Activated T-cell treated with anti-CD3 and anti-CD28 coated beads, Interleukin-2, amount 50 U/mL, for 72 hours (primary cell): ENCODE measurements at places on chromosomes 16 and 17. TPM values are rescaled to one million over a fixed set of nuclear protein-coding genes. Genes with fewer than 3 reads are reported as not detected.

DNA sequence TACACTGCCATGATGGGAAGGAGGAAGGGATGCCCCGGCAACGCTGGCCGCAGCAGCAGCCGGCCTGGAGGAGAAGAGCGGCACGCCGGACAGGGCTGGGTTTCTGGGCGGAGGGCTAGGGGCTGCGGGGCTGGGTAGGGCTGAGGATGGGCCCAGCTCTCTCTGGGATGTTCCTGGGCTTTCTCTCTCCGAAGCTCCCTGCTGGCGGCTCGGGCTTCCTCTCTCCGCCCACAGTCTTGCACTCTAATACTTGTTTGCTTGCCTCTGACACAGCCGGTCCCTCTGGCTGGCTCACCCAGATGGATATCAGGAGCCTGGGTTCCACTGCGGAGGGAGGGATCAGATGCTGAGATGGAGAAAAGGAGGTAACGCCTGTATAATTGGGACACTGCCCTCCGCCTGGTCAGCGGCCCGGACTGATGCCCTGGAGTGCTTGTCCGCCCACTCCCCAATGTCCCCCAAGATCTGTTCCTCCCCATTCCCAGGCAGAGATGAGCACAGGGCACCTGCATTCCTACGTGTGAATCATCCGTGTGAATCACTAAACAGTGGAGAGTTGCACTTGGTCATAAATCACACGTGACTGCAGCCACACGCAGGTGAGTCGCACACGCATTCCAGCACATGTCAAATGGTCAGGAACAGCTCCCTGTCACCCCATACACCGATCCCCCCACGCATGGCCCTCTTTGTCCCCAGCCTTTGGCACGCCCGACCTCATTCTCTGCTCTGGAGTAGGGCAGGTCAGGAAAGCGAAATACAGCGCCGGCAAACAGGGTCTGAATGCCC is at the start of gene ALOXE3:
Gene ALOXE3 (minus strand): TSS at position 535 of the 789 bp plus-strand sequence. CDS start 524 bp downstream, at position 11.
- H3K27me3 ChIP-seq: peaks cover 56% of the 10 kb centered on the region
- H3K4me3 ChIP-seq: peak within 1 kb of the TSS; percentile 88
- peaks cover 39% of the 10 kb centered on the region for H3K4me1 ChIP-seq
- no peaks in the 10 kb centered on the region for H3K36me3 ChIP-seq
- DNase-seq: peak; percentile 27

GRCh38 chr16:87499189-87499486 is 6.3 kb upstream of the ZCCHC14 start:
- H3K4me1 ChIP-seq: peaks cover 30% of the 10 kb centered on the region
- no peak overlapping the region for H3K27ac ChIP-seq
- peaks cover 15% of the 10 kb centered on the region for H3K27me3 ChIP-seq
- H3K4me3 ChIP-seq: no peak overlapping the region
- no peaks in the 10 kb centered on the region for H3K36me3 ChIP-seq
- no peak for DNase-seq

DNA sequence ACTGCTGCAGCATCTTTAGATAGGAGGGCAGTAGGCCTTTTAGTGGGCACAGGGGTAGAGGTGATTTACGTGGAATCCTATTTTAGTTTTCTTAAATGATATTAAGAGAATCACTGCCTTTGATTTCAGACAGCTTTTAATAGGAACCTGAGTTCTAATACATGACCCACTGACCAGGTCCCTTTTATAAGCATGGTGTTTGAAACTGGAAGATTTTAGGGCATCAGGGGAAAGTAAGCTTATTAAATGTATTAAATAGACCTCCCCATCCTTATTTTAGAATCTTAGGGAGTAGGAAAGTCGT is 2.0 kb downstream of the MSL1 start:
- DNase-seq: no peak
- H3K27me3 ChIP-seq: no peaks in the 10 kb centered on the region
- H3K36me3 ChIP-seq: peaks cover 16% of the 10 kb centered on the region
- H3K4me3 ChIP-seq: peak overlapping the region; percentile 92
- H3K4me1 ChIP-seq: peaks cover 39% of the 10 kb centered on the region

DNA sequence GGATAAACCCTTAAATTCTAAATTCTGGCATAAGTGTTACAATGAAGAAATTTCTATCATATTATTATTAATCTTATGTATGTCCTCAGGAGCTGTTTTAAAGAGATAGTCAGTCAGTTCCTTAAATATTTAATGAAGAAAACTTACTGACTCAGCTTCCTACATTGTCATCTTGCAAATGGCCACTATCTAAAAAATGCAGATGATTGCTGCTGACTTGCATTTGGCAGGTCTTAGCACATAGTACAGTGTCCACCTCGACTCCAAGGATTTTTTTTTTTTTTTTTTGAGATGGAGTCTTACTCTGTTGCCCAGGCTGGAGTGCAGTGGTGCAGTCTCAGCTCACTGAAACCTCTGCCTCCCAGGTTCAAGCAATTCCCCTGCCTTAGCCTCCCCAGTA is 55.1 kb upstream of the CORO6 start:
- H3K27me3 ChIP-seq: no peaks in the 10 kb centered on the region
- DNase-seq: no peak
- H3K27ac ChIP-seq: no peak overlapping the region
- H3K4me1 ChIP-seq: peaks cover 44% of the 10 kb centered on the region
- H3K4me3 ChIP-seq: no peak overlapping the region
- peaks cover 4% of the 10 kb centered on the region for H3K36me3 ChIP-seq

GRCh38 chr16:71952825-71953224 is 47.4 kb downstream of the PKD1L3 start:
- H3K4me1 ChIP-seq: peaks cover 33% of the 10 kb centered on the region
- H3K27me3 ChIP-seq: no peaks in the 10 kb centered on the region
- H3K36me3 ChIP-seq: no peaks in the 10 kb centered on the region
- DNase-seq: no peak

GRCh38 chr17:68468334-68468733 is 11.0 kb upstream of the WIPI1 start:
- no peak overlapping the region for H3K27ac ChIP-seq
- peaks cover 11% of the 10 kb centered on the region for H3K4me1 ChIP-seq
- peaks cover 23% of the 10 kb centered on the region for H3K27me3 ChIP-seq
- no peak overlapping the region for H3K4me3 ChIP-seq
- no peaks in the 10 kb centered on the region for H3K36me3 ChIP-seq
- no peak for DNase-seq

GRCh38 chr17:45225051-45225700 is 3.5 kb downstream of the FMNL1 start:
- H3K27me3 ChIP-seq: no peaks in the 10 kb centered on the region
- peak overlapping the region; percentile 98 for H3K27ac ChIP-seq
- DNase-seq: peak; percentile 56
- H3K4me1 ChIP-seq: peaks cover 61% of the 10 kb centered on the region
- H3K36me3 ChIP-seq: peaks cover 22% of the 10 kb centered on the region

DNA sequence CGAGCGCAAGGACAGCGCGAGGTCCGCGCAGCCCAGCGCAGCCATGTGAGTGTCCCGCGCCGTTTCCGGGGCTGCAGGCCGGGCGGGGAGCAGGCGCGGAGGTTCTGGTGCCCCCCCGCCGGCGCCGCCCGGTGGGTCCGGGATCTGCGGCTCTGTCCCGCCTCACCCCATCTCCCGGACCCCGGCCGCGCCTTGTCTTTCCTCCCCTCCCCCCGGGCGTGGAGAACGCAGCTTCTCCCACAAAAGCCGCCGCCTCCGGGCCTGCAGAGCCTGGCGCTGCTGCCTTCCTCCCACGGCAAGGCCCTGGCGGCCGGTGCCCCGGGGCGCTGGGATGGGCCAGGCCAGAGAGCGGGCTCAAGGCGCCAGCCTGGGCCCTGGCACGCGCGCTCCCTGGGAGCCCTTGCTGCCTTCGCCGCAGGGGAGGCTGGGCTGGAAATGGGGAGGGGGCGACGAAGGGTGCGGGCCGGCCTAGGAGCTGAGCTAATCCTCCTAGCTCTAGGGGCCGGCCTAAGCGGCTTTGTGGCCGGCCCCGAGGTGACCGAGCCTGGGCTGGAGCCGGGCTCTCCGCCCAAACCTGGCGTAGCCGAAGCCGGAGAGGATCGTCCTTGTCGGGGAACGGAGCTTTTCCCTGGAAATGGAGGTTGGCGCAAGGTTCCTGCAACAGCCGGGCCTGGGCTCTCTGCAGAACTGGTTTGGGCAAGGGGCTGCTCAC is 397 bp downstream of the RIPOR1 start:
- H3K4me1 ChIP-seq: peaks cover 19% of the 10 kb centered on the region
- H3K36me3 ChIP-seq: no peaks in the 10 kb centered on the region
- H3K4me3 ChIP-seq: peak overlapping the region; percentile 81
- peak; percentile 54 for DNase-seq
- H3K27me3 ChIP-seq: peaks cover 28% of the 10 kb centered on the region

DNA sequence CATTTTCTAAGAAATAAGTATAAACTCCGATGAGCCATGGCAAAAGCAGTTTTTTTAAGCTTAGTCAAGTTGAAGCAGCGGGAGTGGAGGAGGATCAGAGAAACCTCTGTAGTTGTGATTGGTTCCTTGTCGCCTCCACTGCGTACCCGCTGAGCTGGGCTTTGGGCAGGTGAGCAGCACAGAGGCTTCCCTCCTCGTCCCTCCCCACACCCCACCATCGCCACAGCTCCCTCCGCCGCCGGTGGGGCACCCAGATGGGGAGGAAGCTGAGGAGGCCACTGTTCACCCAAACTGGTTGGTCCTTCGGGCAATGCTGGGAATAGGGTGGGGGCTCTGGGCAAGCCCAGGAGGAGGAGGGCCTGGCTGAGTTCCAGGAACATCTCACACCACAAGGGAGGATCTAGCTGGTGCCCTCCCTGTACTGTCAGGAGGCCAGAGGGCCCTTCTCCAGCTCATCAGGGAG is 5.2 kb upstream of the MRPL38 start:
- no peak for DNase-seq
- peaks cover 2% of the 10 kb centered on the region for H3K36me3 ChIP-seq
- no peak overlapping the region for H3K4me3 ChIP-seq
- H3K27ac ChIP-seq: no peak overlapping the region
- peaks cover 10% of the 10 kb centered on the region for H3K4me1 ChIP-seq

GRCh38 chr16:68488554-68488953 is 40.2 kb upstream of the SMPD3 start:
- no peak overlapping the region for H3K4me3 ChIP-seq
- no peaks in the 10 kb centered on the region for H3K4me1 ChIP-seq
- no peak for DNase-seq
- H3K27me3 ChIP-seq: no peaks in the 10 kb centered on the region
- no peak overlapping the region for H3K27ac ChIP-seq

DNA sequence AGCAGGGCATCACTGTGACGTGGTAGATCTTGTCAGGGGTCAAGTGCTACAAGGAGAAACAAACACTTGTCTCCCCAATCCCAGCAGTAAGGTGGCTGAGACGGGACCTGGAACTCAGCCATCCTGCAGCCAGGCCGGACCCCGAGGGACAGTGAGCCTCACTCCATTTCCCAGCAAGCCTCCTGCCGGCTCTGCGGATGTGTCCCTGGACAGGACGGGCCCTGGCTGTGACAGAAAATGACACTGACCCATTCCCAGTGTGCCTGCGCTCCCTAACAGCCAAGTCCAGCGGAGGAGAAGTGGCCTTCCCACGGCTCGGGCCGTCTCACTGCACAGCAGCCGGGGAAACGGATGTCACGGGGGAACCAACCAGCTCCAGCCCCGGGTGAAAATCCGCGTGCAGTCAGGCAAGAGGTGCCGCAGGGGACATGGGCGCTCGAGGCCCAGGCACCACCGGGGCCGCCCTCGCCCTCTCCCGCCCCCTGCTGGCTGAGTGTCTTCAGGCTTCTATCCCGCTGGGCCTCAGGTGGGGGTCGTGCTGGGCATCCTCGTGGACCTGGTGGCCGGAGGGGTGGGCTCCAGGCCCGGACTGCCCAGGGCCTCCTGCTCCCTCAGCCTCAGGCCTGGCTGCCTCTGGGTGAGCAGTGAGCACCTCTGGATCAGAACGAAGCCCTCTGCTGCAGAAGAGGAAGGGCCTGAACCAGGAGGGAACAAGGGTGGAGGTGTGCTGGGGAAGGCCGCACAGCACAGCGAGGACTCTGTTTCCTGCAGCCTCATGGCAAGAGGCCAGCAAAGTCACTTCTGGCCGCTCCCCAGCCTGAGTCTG is 6.7 kb downstream of the HAGHL start:
- peaks cover 4% of the 10 kb centered on the region for H3K36me3 ChIP-seq
- no peak overlapping the region for H3K27ac ChIP-seq
- H3K4me3 ChIP-seq: no peak overlapping the region
- peak; percentile 58 for DNase-seq

DNA sequence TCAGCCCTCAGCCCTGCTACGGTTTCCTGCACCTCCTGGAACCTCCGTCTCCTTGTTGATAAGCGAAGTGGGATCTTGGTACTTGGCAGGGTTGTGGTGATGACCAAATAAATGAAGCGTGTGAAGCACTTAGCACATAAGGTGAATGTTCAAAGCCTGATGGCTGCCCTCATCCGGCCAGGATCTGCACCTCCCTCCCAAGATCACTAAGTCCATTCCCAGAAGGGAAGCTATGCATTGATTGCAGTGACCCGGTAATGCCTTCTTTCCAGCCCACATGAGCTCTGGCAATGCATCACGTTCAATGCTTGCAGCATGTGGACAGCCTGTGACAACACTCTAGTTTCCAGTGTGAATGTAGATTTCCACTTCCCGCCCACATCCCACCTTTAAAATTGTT is 24.9 kb upstream of the RHOT1 start:
- DNase-seq: no peak
- no peaks in the 10 kb centered on the region for H3K36me3 ChIP-seq
- no peak overlapping the region for H3K27ac ChIP-seq
- peaks cover 12% of the 10 kb centered on the region for H3K4me1 ChIP-seq
- H3K4me3 ChIP-seq: no peak overlapping the region

- DNase-seq: no peak
- H3K4me1 ChIP-seq: peaks cover 49% of the 10 kb centered on the region
- H3K27ac ChIP-seq: no peak overlapping the region
- peak overlapping the region; percentile 37 for H3K4me3 ChIP-seq
- peaks cover 86% of the 10 kb centered on the region for H3K27me3 ChIP-seq
- H3K36me3 ChIP-seq: no peaks in the 10 kb centered on the region
Observed at GRCh38 chr16:67170949-67171649, 761 bp downstream of the NOL3 start.

DNA sequence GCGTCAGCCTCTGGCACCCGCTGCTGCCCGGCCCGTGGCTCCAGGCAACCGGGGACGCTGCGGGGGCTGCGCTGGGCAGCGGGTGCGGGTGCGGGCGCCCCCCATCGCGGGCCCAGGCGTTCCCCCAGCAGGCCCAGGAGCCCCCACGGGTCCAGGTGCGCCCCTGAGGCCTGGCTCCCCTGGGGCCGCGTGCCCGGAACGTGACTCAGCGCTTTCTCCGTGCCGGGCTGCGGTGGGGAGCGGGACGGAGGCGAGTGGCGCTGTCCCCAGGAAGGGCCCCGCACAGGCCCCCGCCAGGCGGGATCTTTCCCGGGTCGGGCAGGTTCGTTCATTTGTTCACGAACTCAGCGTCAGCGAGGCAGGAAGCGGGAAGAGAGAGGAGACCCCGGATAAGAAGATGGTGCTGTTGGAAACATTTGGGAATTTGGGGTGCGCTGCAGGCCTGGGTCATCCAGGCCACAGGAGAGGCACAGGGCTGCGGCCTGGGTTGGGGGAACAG is 18.4 kb upstream of the EXOC7 start:
- H3K27me3 ChIP-seq: no peaks in the 10 kb centered on the region
- DNase-seq: peak; percentile 45
- H3K27ac ChIP-seq: peak overlapping the region; percentile 74
- H3K4me1 ChIP-seq: peaks cover 42% of the 10 kb centered on the region
- H3K4me3 ChIP-seq: peak overlapping the region; percentile 69
- H3K36me3 ChIP-seq: no peaks in the 10 kb centered on the region

Gene FBXO31
- total RNA-seq: 33.7 TPM

Gene CACNG3
- not detected for total RNA-seq

Gene GABARAPL2
- 64.4 TPM for total RNA-seq

Gene TMEM235
- total RNA-seq: not detected

Gene CALB2
- not detected for total RNA-seq

Gene CACNG5
- not detected for total RNA-seq
